ENCODE measurements at places on chromosomes 3 and 15. TPM values are rescaled to one million over a fixed set of nuclear protein-coding genes. Genes with fewer than 3 reads are reported as not detected.

Gene CACNA2D3
- not detected for total RNA-seq

Gene HRG
- total RNA-seq = not detected

Gene TEX55
- not detected for total RNA-seq

Gene PLSCR5
- not detected for total RNA-seq

Gene INTS14
- 46.4 TPM for total RNA-seq

Gene CSTA
- total RNA-seq = not detected

Gene ZNF619
- 8.4 TPM for total RNA-seq

Gene CGNL1
- total RNA-seq = not detected

Gene CYP1A1
- total RNA-seq = 0.42 TPM

Gene MANF
- total RNA-seq = 229 TPM

Gene COL6A5
- not detected for total RNA-seq

Gene TMC3
- not detected for total RNA-seq

Gene PRSS50
- not detected for total RNA-seq

Gene EXD1
- total RNA-seq = not detected

Gene SPINT1
- 12.9 TPM for total RNA-seq

Gene CFAP100
- not detected for total RNA-seq
